ENCODE measurements at places on chromosomes 3 and 15. TPM values are rescaled to one million over a fixed set of nuclear protein-coding genes. Genes with fewer than 3 reads are reported as not detected.

CCK gene
- not detected for total RNA-seq

SRGAP3 gene
- 1.4 TPM for total RNA-seq

GPR171 gene
- not detected for total RNA-seq

TUSC7 gene
- total RNA-seq = not detected

MORC1 gene
- not detected for total RNA-seq

DNA sequence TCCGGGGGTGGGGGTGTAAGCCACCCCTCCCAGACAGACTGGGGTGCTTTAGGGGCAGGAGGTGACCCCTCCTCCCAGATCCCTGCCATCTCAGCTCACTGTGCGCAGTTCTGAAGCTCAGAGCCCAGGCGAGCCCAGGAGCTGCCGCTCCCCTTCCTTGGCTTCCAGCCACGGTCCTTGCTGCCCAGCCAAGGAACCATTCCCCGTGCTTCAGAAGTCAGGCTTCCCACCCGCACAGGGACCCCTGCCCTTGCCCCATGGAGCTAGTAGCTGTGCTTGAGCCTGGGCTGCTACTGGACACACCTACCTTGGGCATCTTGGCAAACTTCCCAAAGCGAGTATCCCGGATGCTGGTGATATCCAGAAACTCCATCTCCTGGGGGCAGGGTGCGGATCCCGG is 4.8 kb downstream of the PLCB2 start:
- no peak for DNase-seq

DNA sequence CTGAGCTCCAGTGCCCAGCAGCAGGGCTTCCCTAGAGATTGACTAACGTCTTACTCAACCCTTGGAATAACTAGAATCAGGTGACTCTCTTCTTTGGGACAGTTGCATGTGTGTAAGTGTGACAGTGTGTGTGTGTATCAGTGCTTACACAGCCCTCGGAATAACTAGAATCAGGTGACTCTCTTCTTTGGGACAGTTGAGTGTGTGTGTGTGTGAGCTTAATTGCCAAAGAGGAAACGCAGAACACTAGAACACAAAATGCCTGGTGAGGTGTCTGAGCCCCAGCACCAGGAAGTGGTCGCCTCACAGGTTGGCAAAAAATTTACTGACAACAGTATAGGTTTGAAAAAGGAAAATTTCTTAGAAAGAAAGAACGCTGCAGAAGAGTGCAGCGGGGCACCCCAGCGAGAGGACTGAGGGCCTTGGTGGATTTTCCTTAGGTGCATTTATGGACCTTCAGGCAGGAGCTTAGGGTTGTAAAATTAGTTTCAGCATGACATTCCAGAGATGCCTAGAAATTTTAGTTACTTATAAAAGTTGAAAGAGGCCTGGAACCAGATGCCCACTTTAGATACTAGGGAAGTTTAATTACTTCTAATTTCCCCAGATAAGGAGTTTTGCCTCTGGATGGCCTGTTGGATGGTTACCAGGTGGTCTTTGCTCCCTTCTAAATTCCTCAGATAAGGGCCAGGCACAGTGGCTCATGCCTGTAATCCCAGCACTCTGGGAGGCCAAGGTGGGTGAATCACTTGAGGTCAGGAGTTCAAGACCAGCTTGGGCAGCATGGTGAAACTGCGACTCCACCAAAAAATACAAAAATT is 3.7 kb upstream of the WDR82 start:
- DNase-seq = no peak

DNA sequence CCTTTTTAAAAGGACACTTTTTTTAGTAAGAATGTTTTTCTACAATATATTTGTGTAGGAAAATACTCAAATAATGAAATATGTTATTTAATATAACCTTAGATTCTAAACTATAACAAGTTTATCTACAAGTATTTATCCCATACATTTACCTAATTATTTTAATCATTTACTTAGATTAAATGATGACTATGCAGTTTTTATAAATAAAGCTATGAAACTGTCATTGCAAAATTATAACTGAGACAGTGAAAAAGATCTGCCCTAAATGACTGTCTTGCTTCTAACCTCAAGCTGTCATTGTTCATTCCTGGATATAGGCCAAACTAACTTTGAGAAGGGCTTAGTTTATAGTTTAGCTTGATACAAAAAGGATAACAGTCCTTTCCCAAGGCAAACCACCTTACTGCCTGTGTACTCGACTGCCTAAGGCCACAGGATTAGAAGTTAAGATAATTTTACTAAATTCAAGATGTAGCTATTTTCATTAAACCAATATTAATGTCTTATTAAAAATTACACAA is 84.1 kb downstream of the GLDN start:
- no peak for DNase-seq

- DNase-seq = no peak
Observed at GRCh38 chr3:102133376-102133775, 284.1 kb downstream of the NFKBIZ start.

DNA sequence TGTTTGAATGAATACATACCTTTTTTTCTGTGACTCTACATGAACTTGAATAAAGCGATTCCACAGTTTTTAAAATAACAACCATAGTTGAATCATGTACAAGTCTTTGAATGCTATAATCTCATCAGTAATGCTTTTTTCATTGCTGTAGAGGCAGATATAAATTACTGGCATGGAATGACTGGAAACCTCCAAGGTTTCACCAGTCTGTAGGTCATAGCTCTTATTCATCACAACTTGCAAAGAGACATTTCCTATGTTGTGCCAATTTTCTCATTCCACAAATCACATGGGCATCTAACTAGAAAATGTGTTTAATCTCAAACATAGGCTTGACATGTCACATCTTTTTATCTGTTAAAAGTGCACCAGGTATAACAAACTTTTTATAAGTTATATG is 407.1 kb upstream of the KCNMB2 start:
- no peak for DNase-seq

DNA sequence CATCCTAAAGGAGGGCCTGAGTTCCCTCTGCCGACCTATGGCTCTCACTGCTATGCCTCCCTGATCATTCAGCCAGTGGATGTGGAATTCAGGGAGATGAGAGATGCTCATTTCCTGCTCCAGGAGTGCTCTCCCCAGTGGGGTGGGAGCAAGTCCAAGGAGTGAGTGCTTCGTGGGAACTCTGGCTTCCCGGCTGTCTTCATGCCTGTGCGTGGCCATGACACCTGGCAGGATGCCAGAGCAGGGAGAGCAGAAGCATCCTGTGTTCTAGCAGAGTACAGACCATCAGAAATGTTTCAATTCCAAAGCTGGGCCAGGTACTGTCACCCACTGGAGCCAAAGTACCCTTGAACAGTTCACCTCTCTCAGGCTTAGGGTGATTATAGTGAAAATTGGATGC is 45.1 kb downstream of the APH1B start:
- DNase-seq = peak; percentile 60

GRCh38 chr3:117553461-117553860 is 843.9 kb downstream of the TUSC7 start:
- peak; percentile 72 for DNase-seq

DNA sequence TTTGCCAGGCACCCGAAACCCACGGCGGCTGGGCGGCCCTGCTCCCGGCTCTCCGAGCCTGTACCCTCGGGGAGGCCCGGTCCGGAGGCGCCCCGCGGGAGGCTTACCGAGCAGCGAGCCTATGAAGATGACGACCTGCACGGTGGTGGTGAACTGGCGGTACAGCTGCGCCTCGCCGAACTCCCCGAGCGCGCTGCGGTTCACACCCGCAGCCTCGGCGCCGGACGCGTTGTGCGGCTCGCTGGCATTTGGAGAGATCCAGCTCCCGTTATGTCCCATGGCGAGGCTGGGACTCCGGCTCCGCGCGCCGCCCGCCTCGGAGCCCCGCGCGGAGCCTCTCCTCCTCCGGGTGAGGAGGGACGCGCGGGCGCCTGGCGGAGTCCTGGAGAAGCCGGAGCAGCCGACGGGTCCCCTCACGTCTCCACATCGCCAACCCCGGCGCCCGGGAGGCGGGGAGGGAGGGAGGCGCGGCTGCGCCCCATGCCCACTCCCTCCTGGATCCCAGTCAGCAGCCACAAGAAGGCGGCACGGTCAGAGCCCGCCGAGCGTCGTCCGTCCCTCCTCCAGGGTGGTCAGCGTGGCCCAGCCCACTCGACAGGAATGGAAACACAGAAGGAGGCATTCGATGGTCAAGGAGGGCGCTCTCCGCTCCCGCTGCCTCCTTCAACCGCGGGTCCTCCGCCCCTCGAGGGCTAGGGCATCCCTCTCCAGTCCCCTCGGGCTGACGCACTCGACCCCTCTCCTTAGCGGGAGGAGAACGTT is at the start of gene GPR176:
TSS of gene GPR176 (minus strand) at position 519 of the 762 bp plus-strand sequence. CDS start at position 279, 240 bp downstream.
- DNase-seq = peak; percentile 84

DNA sequence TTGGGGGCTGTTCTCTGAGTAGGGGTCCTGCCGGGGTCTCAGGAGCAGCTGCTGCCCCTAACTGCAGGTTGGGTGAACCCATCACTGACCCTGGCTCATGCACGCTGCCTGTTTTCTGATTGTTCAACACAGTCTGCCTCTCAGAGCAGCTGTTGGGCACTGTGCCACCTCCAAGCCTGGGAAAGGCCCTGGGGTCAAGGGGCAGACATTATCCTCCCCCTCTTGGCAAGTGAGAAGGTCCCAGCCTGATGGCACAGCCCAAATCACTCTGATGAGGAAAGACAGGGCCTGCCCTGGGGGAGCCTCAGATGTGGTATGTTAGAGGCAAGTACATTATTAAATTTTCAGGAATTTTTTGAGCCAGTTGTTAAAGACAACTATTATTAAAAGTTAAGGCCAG is 14.1 kb upstream of the GNAT1 start:
- no peak for DNase-seq

DNA sequence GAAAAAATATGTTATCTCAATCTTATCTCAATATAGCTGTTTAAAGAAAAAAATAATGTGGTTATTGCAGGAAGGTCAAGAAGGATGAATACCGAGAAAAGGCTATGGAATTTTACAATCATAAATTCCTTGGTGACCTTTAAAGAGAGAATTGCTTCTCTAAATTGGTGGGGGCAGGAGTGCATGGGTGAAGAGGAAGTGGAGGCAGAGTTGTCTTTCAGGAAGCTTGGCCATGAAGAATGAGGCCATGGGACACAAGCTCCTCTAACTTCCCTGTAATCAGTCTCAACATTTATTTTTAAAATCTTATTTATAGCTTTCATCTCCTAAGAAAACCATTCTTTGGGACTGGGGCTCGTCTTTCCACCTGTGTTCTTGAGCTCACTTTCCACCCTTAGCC is 22.4 kb upstream of the ALDH1A2 start:
- no peak for DNase-seq

GRCh38 chr3:116188231-116188785 is 257.0 kb downstream of the LSAMP start:
- DNase-seq = peak; percentile 66

- DNase-seq = no peak
Observed at GRCh38 chr15:46892621-46893160, 824.6 kb upstream of the SEMA6D start.

GRCh38 chr15:57224664-57225063 is 151.6 kb upstream of the CGNL1 start:
- peak; percentile 70 for DNase-seq

GRCh38 chr3:176032043-176032442 is 1165.2 kb downstream of the TBL1XR1 start:
- DNase-seq = peak; percentile 12

DNA sequence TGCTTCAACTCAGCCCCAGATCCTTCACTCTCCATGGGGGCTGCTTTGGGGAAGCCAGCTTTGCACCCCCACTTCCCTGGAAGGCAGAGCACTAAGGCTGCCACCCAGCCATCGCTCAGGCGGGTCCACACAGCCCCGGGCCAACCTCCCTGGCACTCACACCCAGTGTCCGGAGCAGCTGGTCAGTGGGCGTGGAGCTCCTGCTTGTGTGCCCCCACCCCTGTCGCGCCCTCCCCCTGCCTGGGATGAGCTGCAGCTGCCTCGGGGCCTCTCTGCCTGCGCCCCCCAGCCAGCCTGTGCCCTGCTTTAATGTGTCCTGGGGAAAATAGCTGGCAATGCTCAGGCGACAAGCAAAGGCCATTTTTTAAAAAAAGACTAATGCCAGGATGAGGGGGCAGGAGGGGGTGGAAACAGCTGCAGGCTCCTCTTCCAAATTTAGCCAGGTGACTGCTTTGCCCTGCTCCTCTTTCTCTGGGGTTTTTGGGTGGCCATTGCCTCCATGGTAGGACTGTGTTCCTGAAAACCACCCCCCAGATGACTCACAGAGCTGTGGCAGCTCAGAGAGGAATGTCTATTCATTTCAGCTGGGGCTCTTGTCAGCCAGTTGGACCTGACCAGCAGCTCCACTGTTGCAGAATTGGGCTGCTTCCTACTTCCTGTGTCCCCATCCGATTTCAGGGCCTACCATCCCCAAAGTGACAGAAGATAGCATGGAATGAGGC is 65.0 kb downstream of the CEMIP start:
- peak; percentile 64 for DNase-seq

DNA sequence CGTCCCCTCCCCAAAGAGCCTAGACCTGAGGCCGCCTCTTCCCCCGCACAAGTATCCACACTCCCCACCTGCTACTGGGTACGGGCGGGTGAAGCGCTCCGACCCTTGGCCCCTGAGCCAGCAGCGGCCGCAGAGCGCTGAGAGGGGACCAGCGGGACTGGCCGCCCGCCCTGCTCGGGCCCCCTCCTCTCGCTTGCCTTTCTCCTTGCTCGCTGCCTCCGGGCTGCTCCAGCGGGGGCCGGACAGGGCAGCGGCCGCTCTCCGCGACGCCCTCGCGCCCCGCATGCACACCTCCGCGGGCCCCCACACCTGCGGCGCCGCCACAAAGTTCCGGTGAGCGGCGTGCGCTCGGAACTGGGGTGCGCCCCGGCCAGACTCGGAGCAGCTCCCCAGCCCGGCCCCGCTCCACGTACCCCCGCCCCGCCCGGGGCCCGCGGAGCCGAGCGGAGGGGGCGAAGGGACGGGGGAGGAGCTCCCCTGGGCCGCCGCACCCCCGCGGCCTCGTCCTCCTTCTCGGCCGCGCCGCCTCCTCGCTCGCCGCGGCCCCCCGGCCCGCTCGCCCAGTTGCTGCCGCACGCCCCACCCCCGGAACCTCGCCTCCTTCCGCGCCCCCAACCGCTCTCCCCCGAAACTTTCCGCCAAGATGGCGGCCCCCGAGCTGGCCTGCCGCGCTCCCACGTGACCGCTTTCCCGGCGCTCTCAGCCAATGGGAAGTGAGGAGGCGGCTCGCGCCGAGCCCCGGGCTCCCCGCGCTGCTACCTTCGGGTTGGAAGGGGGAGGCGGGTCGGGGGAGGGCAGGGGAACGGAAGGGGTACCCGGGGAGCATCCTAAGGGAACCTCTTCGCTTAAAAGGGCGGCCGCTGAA is 704 bp downstream of the DLG1 start:
- DNase-seq = peak; percentile 82
